ENCODE measurements at places on chromosomes 3 and 15.
A peak's percentile ranks its signal among the peaks of the same experiment; 100 is the strongest.

DNA sequence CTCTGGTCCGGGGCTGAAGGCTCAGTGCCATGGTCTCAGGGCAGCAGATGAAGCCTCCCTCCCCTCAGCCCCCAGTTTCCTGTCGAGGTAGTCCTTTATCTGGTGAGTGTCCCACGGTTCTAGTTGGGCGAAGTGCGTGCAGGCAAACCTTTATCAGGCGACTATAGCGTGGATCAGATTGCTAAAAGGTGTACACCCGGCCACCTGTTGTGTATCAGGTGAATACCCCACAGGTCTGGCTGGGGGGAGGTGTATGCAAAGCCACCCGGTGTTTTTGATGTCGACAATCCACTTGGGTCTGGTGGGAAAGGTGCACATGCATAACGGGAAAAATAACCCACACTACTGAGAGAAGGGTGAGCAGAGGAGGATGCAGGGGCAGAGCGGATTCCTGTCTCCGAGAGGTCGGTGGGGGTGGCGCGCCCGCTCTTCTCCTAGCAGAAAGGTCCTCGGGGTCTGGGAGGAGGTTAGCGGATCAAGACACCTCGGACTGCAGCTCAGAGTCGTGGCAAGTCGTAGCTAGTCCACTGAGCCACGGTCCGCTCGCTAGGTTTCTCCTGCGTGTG, 507 bp downstream of the SLC12A6 start:
- peak; percentile 55 for DNase-seq

- DNase-seq: peak; percentile 80
Measured at GRCh38 chr3:48656061-48656840, 6.4 kb downstream of the CELSR3 start.

GRCh38 chr15:101019366-101019896, 100.3 kb downstream of the LRRK1 start:
- DNase-seq: no peak

- DNase-seq: no peak
Measured at GRCh38 chr15:63905558-63906265, 72.0 kb upstream of the HERC1 start.

DNA sequence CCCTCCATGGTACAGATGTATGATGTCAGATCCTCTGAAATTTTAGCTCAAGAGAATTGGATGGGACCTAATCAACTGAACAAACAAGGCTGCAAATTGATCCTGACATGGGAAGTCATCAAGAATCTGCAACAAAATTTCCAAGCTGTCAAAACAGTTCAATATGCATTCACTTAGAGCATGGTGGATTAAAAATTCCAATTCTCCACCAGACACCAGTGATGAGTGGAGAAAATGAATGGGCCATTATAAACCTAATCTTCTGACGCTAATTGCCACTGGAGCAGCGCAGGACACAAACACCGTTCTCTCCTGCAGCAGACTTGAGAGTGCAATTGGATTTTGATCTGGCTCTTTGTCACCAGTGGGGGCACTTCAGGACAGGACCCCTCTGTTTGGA, 94.2 kb downstream of the MINAR1 start:
- no peak for DNase-seq

- DNase-seq: no peak
Measured at GRCh38 chr15:50135031-50135551, 16.1 kb upstream of the ATP8B4 start.

GRCh38 chr15:67248011-67248505, 6.4 kb downstream of the AAGAB start:
- no peak for DNase-seq

All from ureter (tissue), 1 donor.